ENCODE measurements at places on chromosomes 11 and 22.

GRCh38 chr11:62125881-62126280 lies 2.1 kb downstream of the INCENP start:
- DNase-seq: no peak

DNA sequence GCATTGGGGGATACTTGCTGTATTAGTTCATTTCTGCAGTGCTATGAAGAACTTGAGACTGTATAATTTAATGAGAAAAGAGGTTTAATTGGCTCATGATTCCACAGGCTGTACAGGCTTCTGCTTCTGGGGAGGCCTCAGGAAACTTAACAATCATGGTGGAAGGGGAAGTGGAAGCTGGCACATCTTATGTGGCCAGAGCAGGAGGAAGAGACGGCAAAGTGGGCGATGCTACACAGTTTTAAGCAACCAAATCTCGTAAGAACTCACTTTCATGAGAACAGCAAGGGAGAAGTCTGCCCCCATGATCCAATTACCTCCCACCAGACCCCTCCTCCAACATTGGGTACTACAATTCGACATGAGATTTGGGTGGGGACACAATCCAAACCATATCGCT lies 55.1 kb downstream of the TMPRSS5 start:
- DNase-seq: no peak

DNA sequence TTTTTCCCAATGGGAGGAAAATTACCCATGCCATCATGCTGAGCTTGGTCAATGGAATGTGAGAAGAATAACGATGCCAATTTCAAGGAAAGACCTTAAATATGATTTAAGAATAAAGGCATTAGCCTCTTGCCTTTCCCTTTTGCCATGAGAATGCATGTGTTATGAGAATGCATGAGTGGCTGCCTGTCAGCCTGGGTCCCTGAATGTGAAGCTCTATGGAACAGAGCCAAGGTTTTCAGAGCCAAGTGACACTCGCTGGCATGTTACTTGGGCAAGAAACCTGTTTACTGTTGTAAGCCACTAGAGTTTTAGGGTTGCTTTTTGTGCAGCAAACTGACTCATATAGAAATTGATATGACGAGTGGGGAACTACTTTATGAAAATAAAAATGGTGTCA lies 75.7 kb downstream of the JRKL start:
- DNase-seq: no peak

DNA sequence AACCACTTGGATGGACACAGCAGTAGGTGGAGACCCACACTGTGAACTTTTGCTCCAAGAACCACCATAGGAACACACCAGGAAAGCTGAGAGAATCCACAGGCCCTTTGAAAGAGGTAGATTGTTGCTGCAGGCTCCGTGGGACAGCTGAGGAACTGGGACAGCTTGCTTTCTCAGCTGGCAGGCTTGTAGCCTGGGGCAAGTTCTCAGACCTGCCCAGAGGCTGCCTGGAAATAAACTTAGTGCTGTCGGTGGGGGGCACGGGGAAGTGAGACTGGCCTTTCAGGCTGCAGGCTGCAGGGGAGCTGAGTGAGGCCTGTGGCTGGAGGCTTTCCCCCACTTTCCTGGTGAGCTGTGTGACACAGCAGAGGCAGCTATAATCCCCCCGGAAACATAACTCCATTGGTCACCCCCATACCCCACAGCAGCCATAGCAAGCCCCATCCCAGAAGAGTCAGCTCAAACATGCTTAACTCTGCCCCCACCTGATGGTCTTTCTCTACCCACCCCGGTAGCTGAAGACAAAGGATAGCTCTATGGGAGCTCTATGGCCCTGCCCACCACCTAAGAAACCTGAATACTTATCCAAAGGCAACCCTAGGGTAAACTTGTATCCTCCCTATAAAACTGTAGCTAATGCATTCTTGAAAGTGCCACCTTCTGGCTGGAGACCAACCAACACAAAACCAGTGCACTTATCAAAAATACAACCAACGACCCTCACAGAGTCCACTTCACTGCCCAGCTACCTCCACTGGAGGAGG lies 21.4 kb upstream of the ACRV1 start:
- DNase-seq: no peak

GRCh38 chr11:16194566-16194965 lies 161.8 kb downstream of the SOX6 start:
- DNase-seq: no peak

DNA sequence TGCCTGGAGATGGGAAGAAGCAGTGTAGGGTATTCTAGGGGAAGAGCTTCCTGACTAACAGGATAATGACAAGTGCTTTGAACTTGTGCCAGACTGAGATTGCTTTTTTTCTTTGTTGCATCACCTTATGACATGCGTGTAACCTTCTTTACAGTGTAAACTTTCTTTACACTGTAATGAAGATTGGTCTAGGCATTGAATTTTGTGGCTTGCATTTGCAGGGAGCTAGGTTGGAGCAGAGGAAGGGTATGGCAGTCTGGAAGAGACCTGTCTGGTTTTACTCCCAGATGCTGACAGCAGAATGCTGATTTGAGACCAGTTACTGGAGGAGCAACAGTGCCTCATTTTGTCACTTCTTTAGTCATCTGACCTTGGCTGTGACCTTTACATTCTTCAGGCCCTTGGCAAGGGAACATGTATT lies 5.6 kb downstream of the DDB2 start:
- DNase-seq: no peak

All from CMK (cell line).